ENCODE measurements at places on chromosomes 3 and 15.
A peak's percentile ranks its signal among the peaks of the same experiment; 100 is the strongest.

DNA sequence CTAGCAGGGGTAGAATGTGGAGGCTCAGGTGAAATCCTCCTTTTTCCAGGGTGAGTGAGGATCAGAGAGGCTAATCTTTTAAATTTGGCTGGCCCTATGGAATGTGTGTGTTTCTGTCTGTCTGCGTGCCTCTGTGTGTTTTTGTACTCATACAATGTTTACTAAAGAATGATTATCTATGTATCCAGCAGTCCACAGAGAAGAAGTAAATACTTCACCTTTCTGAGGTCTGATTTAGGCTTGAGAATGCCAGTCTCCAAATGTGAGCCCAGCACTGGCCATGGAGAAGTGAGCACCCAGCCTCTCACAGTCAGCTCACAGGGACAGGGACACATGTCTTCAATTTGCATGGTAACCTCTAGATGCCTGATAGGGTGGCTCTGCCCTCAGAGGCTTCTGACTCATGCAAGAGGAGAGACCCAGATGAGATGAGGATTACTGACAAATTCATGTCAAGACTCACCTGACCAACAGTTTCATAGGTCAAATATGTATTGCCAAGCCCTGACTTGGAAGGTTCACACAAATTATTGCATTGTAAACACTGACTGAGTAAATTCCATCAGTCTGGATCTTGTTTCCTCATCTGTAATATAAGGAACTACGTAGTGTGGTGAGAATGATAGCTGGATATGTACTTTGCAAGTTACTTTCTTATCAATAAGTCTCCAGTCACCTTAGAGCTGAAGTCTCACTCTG lies 31.0 kb downstream of the ENTPD3 start:
- DNase-seq, result no peak

- no peak for DNase-seq
These were observed 5.9 kb upstream of the TRA2B start for GRCh38 chr3:185943760-185944106.

DNA sequence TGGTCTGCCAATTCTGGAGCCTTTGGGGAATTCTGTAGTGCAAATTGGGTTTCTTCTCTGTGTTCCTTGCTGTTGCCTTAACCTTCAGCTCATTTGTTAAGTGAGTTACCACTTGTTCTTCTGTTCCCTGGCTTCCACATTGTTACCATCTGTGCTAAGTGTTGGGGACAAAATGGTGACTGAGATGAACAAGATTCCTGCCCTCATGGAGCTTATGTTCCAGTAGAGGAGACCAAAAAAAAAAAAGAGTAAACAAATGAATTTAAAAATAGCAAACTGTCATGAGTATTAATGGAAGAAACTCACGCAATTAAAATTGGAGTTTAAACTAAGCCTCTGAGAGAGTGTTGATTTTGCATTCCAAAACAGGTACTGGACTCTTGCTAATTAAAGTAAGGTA lies 49.4 kb upstream of the ATP2C1 start:
- DNase-seq, result no peak

GRCh38 chr3:55574671-55575070 lies 87.6 kb upstream of the WNT5A start:
- DNase-seq, result no peak

- DNase-seq, result no peak
These were observed 665.9 kb downstream of the SQOR start for GRCh38 chr15:46300716-46301115.

GRCh38 chr3:4340411-4341335 lies 37.5 kb downstream of the SETMAR start:
- no peak for DNase-seq

DNA sequence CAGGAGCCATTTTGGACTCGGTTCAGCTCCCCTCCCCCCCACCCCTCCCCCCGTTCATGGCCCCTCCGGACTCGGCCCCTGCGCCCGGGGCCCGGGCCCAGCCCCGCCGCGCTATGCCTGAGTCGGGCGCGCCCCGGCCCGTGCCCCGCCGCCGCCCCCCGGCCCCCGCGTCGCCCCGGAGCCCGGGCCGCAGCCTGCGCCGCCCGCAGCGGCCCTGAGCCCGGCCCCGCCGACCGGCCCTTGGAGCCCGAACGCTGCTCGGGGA lies 155 bp downstream of the ACVR2B start:
- DNase-seq, result no peak

GRCh38 chr3:24802614-24803013 lies 308.0 kb upstream of the THRB start:
- no peak for DNase-seq

GRCh38 chr3:129599607-129600006 lies 6.9 kb downstream of the PLXND1 start:
- peak; percentile 24 for DNase-seq

DNA sequence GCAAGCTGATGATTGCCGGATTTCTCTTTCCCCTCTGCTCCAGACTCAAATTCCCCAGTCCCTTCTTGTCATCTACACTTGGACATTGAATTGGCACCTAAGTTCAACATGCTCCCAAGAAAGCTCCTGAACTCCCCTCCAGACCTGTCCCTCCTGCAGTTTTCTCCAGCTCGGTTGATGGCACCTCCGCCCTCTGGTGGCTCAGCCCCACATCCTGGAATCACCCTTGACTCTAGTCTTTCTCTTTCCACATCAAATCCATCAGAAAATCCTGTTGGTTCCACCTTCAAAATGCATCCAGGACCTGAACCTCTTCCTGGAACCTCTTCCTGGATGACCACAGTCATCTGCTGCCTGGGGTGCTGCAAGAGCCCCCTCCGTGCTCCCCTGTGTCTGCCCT lies 60.1 kb downstream of the RASGRF1 start:
- no peak for DNase-seq

DNA sequence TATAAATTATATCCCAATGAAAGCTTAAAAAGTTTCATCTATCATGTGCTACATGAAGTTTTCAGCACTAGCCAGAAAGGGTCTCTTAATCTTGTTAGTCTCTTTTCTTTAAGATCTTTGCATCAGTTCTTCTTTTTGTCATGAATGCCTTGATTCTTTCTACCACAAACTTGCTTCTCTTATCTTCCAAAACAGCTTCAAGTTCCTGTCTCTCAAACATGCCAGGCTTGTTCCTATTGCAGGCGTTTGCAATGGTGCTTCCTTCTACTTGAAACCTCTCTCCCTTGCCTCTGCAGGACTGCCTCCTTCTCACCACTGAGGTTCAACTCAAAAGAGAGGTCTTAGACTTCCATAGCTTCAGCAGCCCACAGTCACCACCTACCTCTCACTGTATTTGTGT lies 104.3 kb upstream of the FRMD4B start:
- DNase-seq, result no peak

GRCh38 chr3:15276028-15276724 lies 56.2 kb downstream of the SH3BP5 start:
- no peak for DNase-seq

- no peak for DNase-seq
These were observed 103.6 kb downstream of the ARNT2 start for GRCh38 chr15:80507638-80508316.

GRCh38 chr3:14879211-14879874 lies 60.6 kb downstream of the FGD5 start:
- no peak for DNase-seq

GRCh38 chr3:117661818-117662095 lies 952.2 kb downstream of the TUSC7 start:
- DNase-seq, result no peak

GRCh38 chr3:119290613-119291012 lies 3.6 kb upstream of the ARHGAP31 start:
- no peak for DNase-seq

DNA sequence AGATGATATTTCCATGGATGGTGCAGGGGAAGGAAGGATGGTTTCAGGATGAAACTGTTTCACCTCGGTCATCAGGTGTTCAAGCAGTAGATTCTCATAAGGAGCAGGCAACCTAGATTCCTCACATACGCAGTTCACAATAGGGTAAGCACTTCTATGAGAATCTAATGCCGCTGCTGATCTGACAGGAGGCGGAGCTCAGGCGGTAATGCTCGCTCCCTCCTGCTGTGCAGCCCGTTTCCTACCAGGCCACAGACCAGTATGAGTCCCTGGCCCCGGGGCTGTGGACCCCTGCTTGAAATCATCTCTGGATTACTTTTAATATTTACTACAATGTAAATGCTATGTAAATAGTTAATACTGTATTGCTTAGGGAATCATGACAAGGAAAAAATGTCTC lies 241.8 kb downstream of the ROBO2 start:
- DNase-seq, result no peak

GRCh38 chr3:112925969-112926368 lies 48.9 kb downstream of the CD200R1 start:
- DNase-seq, result no peak

DNA sequence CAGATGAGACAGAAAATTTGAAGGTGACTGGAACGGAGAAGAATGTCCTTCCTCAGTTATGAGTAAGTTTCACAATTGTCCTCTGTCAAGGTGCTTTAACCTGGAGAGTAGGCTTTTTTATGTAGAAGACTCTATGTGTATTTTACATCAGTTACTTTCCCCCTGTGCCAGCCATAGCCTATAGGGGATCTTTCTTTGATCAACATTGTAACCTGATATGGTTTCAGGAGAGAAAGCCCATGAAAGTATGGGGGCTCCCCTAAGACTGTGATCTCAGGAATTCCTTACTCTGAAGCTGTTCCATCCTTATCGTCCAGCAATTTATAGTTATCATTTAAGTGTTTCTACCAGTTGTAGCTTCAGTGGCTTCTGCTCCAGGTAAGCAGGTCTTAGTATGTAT lies 1076.3 kb upstream of the EPHA6 start:
- DNase-seq, result no peak

DNA sequence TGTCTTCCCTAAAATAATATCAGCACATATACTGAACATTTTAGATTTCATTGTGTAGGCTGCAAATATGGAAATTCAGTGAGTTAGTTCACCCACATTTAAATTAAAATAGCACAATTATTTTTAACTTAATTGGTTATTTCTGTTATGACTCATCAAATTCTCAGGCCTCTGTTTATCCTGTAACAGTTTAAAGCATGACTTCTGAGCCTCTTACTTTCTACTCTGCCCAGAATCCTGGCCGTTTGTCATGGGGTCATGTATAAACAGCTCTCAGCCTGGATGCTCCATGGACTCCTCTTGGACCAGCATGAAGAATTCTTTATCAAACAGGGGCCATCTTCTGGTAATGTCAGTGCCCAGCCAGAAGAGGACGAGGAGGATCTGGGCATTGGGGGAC lies 12.2 kb downstream of the TUBGCP4 start:
- no peak for DNase-seq

DNA sequence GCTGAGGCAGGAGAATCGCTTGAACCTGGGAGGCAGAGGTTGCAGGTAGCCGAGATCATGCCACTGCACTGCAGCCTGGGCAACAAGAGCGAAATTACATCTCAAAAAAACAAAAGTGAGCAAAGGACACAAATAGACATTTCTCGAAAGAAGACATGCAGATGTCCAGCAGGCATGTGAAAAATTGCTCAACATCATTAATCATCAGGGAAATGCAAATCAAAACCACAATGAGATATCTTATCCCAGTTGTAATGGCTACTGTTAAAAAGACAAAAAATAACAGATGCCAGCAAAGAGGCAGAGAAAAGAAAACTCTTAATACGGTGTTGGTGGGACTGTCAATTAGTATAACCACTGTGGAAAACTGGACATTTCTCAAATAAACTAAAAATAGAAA lies 20.9 kb downstream of the ASB7 start:
- DNase-seq, result no peak

Measured in anterior cingulate cortex (tissue), 58 donors.